ENCODE measurements at places on chromosomes 6 and 20. TPM values are rescaled to one million over a fixed set of nuclear protein-coding genes. Genes with fewer than 3 reads are reported as not detected.

DNA sequence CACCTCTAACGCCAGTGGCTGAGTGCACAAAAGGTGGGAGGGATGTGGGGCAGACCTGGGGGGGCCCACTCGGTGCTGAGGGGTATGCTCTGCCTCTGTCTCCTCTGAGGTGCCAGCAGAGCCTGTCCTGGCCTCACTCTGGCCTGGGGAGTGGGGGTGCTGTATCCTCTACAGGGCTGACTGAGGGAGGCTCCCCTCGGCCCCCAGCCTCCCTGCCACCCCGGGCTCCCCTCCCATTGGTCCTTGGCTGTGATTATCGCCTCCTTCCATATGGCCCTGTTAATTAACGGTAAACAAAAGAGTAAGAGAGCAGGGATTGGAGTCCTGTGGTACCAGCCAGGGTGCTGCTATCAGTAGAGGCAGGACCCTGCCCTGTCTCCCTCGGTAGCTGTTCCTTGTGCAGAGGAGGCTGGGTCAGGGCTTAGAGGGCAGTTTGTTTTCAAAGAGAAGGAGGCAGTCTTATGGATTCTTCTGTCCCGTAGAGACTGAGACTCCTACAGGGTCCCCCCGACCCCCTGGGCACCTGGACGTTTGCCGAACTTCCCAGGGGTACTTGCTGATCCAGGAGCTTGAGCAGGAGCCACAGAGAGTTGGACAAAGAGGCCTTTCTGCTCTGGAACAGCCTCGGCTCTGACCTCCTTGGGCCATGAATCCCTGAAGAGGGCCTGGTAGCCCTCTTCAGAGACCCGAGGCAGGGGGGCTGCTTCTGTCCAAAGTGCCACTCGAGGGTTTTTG, 1.8 kb downstream of the MYT1 start:
- H3K27ac ChIP-seq: no peak overlapping the region
- H3K27me3 ChIP-seq: peaks cover 59% of the 10 kb centered on the region
- H3K4me1 ChIP-seq: no peaks in the 10 kb centered on the region
- H3K36me3 ChIP-seq: no peaks in the 10 kb centered on the region
- no peak overlapping the region for H3K4me3 ChIP-seq

The GLP1R gene
- not detected for total RNA-seq

- no peak for DNase-seq
- H3K27me3 ChIP-seq: no peaks in the 10 kb centered on the region
- H3K4me1 ChIP-seq: no peaks in the 10 kb centered on the region
- no peak overlapping the region for H3K27ac ChIP-seq
These were observed 33.7 kb upstream of the CCND3 start for GRCh38 chr6:41975276-41975675.

- H3K36me3 ChIP-seq: no peaks in the 10 kb centered on the region
- no peaks in the 10 kb centered on the region for H3K27me3 ChIP-seq
These were observed 451.0 kb downstream of the PLCB1 start for GRCh38 chr20:8583012-8583565.

DNA sequence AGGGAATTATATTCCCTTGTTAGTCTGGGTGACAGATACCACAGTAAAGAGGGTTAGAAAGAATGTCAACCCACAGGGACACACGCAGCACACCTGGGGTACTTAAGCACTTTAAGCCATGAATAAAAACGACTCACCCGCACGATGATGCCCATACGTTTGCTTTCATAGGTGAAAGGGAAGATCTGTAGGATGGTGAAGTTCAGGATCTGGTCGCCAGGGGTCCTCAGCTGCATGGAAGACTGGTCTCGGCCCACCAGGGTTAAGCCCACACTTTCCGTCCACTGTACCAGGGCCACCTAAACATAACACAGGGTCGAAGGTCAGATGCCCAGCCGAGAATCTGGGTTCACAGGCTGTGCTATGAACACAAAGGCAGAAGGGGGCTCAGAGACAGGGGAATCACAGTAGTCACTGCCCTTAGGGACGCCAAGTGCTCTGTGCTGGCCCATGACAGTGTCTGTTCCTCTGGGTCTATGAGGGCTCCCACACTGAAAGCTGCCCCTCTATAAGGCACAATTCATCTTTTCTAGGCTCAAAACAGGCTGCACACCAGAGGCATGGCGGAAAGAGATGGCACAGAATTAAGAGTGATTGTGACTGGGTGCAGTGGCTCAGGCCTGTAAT, 96.8 kb upstream of the NFATC2 start:
- H3K27ac ChIP-seq: no peak overlapping the region
- no peaks in the 10 kb centered on the region for H3K4me1 ChIP-seq
- no peak overlapping the region for H3K4me3 ChIP-seq
- H3K27me3 ChIP-seq: no peaks in the 10 kb centered on the region
- DNase-seq: peak; percentile 7
- H3K36me3 ChIP-seq: no peaks in the 10 kb centered on the region

GRCh38 chr6:152316024-152316423, 321.1 kb downstream of the SYNE1 start:
- H3K36me3 ChIP-seq: no peaks in the 10 kb centered on the region
- DNase-seq: peak; percentile 27
- H3K27me3 ChIP-seq: no peaks in the 10 kb centered on the region
- H3K27ac ChIP-seq: peak overlapping the region; percentile 56

GRCh38 chr20:56762401-56762800, 133.3 kb downstream of the TFAP2C start:
- DNase-seq: no peak
- no peaks in the 10 kb centered on the region for H3K36me3 ChIP-seq
- no peak overlapping the region for H3K27ac ChIP-seq
- no peak overlapping the region for H3K4me3 ChIP-seq

The TPD52L1 gene
- total RNA-seq: 113 TPM

GRCh38 chr20:16555754-16556153, 17.5 kb downstream of the KIF16B start:
- no peak overlapping the region for H3K4me3 ChIP-seq
- no peaks in the 10 kb centered on the region for H3K27me3 ChIP-seq
- no peaks in the 10 kb centered on the region for H3K36me3 ChIP-seq
- DNase-seq: no peak

GRCh38 chr6:164991573-164991972, 317.8 kb downstream of the C6orf118 start:
- H3K4me1 ChIP-seq: no peaks in the 10 kb centered on the region
- H3K27ac ChIP-seq: no peak overlapping the region
- DNase-seq: no peak
- H3K27me3 ChIP-seq: no peaks in the 10 kb centered on the region

GRCh38 chr6:87756858-87757257, 54.8 kb upstream of the AKIRIN2 start:
- DNase-seq: no peak
- no peaks in the 10 kb centered on the region for H3K4me1 ChIP-seq
- no peak overlapping the region for H3K27ac ChIP-seq
- no peaks in the 10 kb centered on the region for H3K36me3 ChIP-seq

The CALHM6 gene
- total RNA-seq: 0.63 TPM
